H4 (cell line): ENCODE measurements at places on chromosomes 6 and 20.

GRCh38 chr6:136015531-136015930 lies 164.0 kb downstream of the PDE7B start:
- DNase-seq = no peak

DNA sequence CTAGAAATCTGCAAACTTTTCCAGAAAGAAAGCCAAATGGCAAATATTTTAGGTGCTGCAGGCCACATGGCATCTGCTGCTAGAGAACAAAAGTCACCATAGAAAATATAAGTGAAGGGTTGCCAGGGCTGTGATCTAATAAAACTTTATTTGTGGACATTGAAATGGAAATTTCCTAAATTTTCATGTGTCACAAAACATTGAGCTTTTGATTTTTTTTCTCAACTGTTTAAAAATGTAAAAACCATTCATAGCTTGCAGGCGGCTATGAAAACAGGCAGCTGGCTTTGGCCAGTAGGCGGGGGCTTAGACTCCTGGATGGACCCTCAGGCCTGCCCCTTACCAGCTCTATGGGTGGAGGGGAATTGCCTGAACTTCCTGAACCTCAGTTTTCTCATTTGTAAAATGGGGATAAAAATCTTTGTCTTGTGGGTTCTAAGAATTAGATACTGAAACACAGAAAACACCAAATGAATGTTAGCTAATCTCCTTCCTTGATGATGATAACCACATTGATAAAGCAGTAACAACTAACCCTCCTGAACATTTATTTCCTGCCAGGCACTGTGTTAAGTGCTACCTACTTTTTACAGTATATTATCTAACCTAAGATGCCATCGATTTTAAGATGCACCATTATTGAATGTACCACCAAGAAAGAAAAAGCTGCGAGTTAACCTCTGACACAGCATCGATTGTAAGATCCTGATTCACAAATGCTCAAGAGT lies 85.5 kb downstream of the SLC22A23 start:
- DNase-seq = no peak

DNA sequence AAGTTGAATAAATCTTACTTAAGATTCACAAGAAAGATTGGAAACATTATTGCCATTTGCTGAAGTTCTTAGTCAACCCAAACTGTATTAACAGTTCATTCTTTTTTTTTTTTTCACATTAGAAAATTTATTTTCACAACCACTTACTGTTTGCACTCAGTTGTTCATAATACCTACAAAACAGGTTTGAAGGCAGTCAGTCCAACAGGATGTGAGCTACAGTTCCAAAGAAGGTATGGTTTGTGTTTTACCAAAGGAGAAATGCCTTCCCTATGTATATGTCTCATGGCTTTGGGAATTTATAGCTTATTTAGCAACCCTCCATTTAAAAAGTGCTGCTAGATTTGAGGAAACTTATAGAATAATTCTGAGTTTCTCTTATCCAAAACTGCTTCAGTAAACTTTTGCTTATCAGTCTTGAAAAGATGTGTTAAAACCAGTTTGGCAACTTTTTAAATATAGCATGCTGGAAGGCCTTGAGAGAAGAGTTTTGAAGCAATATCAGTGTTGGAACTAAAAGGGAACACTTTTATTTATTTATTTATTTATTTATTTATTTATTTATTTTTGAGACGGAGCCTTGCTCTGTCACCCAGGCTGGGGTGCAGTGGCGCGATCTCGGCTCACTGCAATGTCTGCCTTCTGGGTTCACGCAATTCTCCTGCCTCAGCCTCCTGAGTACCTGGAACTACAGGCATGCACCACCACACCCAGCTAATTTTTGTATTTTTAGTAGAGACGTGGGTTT lies 46.8 kb upstream of the RREB1 start:
- DNase-seq = no peak

DNA sequence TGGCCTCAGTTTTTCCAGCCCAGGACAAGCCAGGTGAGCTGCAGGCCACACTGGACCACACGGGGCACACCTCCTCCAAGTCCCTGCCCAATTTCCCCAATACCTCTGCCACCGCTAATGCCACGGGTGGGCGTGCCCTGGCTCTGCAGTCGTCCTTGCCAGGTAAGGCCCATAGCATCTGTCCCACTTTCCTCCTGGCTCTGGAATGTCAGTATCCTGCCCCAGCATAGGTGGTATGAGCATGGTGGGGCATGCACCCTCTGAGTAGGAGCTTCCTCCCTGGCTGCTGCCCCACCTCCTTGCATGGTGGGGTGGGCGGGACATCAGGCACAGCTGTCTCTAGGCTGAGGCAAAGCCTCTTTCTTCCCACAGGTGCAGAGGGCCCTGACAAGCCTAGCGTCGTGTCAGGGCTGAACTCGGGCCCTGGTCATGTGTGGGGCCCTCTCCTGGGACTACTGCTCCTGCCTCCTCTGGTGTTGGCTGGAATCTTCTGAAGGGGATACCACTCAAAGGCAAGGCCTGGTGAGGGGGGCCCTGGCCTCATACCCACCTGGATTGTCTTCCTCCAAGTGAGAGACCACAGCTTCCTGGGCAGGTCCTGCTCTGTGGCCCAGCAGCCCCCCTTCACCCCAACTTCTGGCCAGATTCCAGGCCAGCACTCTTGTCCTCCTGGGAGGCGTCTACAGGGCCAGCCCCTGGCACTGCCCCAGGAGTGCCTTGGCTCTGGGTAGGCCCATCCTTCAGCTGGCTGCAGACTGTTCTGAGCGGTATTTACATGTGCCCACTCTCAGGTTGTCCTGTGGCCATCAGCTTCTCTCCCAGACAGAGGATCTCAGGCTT lies 9.1 kb downstream of the PI16 start:
- DNase-seq = no peak

DNA sequence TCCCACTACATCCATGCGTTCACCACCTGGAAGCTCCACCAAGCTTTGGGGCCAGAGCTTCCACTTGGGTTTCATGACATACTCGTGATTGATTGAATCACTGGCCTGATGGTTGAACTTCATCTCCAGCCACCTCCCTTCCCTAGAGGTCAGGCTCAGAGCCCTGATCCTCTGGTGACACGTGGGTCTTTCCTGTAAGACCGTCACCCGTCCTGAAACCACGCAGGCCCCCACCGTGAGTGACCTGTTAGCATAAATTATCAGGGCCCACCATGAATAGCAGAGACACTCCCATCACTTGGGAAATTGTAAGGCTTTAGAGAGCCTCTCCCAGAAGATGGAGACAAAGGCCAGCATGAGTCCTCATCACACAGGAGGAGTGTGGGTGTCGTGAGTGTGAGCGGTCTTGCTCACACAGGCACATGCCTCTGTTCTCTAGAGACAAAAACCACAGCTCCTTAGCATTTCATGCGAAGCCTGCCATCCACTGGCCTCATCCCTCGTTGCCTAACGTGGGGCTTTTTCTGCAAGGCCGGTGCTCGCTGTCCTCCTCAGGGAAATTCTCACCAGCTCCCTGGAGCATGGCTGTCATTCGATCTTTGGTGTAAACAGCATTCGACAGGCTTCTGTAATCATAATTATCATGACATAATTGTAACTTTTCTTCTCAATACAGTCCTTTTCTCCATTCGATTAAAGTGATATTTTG lies 65.1 kb upstream of the DUSP22 start:
- no peak for DNase-seq

GRCh38 chr20:45218636-45219035 lies 2.5 kb upstream of the SEMG2 start:
- DNase-seq = no peak

DNA sequence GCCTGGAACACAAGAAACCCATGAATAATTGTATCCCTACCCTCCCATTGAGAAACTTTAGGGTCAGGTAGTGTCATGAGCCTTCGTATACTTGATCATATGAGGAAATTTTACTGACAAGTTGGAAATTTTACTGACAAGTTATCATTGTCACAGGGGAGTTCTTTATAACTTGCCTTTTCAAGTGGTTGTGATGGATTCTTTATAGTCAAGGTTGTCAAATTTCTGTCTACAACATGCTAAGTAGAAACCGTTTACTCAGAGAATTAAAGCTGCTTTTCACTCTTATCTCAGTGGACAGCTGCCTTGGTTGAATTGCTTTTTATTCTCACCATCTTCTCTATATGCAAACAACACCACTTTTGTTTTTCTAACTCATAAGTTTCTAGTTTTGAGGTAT lies 1286.4 kb downstream of the EPHA7 start:
- no peak for DNase-seq

- no peak for DNase-seq
These were observed 63.4 kb upstream of the NHSL1 start for GRCh38 chr6:138562691-138563090.

DNA sequence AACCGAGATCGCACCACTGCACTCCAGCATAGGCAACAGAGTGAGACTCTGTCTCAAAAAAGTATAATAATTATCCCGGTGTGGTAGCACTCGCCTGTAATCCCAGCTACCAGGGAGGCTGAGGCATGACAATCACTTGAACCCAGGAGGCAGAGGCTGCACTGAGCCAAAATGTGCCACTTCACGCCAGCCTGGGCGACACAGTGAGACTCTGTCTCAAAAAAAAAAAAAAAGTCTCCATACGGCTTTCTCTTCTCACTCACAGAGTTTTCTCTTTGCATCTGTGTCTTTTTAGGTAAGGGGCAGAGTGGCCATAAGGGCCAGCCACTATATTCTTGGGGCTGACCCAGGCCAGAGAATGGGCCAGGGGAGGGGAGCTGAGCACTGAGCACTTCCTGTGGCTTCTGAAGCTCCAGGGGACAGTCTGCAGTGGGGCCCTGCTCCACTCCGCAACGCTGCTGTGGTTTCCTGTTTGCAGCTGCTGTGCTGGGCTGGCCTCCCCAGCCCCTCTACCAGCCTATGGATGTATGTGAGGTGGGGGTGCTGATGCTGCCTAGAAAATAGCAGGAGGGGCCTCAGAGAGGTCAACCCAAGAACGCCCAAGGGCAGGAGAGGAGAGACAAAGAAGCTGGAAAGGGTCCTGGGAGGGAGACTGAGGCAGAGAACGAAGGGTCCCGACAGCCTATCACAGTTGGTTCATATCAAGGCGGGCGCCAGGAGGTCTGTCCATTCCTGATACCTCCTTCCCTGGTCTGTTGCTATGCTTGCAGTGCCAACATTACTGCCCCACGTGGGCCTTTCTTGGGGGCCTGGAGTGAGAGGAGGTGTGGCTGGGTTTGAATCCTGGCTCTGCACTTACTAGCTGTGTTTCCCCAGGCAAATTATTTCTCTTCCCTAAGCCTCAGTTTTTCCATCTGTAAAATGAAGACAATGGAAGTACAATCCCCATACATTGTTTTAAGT lies 16.0 kb downstream of the SLA2 start:
- DNase-seq = no peak

- no peak for DNase-seq
These were observed 9.6 kb upstream of the IL17A start for GRCh38 chr6:52176550-52176949.

DNA sequence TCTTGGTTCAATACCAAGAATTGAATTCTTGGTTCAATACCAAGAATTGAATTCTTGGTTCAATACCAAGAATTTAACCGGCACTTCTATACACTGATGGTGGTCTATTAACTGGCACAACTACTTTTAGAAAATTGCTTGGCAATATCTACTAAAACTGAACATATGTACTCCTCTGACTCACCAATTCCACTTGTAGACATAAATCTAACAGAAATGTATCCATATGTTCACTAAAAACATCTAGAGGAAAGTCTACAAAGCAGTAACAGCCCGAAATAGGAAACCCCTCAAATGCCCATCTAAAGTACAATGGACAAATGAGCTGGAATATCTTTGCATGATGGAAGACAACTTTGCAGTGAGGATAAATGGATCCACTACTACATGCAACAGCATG lies 71.9 kb downstream of the KIF16B start:
- no peak for DNase-seq

- DNase-seq = no peak
These were observed 21.3 kb downstream of the TRMT6 start for GRCh38 chr20:5928836-5929715.

- no peak for DNase-seq
These were observed 411.4 kb downstream of the ESR1 start for GRCh38 chr6:152218887-152219286.

DNA sequence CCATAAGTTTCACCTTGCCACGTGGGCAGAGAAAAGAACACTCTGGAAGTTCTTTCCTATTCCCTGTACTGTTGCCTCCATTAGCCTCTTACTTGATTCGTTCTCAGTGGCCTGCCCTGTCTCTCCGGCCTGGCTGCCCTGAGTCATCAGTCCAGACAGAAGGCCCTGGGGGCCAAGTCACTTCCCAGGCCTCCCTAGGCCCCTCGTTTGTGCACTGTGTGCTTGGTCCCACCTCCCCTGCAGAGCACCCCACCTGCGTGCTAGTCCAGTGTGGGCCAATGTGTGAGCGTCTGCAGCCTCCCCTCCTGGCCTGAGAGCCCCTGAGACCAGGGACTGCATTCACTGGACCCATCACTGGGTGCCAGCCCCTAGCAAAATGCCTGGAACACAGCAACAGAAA lies 191.2 kb upstream of the RREB1 start:
- no peak for DNase-seq

DNA sequence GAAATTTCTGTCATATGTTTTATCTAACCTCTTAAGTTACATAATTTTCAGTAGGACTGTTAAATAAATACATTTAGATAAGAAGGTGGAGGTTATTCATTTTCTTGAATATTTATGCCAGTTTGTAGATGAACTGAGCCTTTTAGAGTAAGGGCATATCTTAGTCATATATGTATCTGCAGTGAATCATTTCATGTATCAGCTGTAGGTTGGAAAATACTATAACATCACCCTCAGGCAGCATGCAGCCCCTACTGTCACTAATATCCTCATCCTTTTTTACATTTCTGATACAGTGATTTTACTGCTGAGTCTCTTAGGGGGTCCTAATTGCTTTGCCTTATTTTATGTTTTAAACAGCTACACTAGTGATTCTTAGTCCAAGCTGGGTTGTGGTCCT lies 19.5 kb upstream of the SUMO4 start:
- DNase-seq = no peak
